ENCODE measurements at places on chromosomes 6 and 20. TPM values are rescaled to one million over a fixed set of nuclear protein-coding genes. Genes with fewer than 3 reads are reported as not detected.

DNA sequence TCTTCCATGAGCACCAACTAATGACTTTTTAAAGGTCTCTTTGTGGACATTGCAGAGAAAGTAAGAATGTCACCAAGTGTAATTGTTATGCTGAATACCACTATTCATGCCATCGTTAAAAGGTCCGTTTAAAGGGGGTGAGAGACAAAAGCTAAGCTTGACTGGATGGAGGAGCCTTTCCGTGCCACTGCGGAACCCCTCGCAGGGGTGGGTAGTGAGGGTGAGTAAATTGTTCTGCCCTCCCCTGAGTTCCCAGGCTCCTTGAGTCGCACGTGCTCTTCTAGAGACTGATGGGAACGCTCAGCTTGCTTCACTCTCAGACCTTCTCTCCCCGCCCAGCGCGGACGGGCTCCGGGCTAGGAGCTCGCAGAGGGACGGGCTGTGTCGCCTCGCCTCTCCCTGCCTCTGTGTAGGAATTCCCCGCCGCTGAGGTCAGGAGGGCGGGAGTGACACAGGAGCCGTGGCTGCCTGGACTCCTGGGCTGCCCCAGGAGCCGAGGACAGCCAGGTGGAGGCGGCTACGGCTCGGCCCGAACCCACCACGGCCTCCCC lies 314.8 kb upstream of the QKI start:
- H3K4me3 ChIP-seq: no peak overlapping the region
- no peak for ATAC-seq
- no peaks in the 10 kb centered on the region for H3K36me3 ChIP-seq
- no peaks in the 10 kb centered on the region for H3K27me3 ChIP-seq
- H3K4me1 ChIP-seq: no peaks in the 10 kb centered on the region

DNA sequence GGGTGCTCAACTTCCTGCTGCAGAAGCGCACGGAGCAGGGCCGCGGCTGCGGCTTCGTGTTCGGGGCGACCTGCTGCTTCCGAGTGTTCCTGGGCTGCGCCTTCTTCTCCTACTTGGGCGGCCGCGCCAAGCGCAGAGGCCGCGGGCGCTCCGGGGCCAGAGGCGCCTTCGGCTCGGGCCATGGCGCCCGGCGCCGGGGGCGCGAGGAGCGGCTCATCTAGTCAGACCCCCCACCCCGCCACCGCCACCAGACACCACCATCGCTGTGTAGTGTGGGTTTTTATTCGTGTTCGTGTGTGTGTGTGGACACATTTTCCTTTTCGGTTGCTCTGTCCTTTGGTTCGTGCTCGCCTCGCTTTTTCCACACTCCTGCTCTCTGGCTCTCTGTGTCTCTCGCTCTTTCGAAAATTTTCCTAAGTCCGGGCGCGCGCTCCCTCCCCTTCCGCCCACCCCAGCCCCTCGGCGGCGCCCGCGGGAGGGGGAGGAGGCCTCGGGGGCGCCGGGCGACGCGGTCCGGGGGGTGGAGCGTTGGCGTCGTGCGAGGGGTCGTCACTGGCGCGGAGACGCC lies 38.1 kb downstream of the GNAS start:
- no peak overlapping the region for H3K27ac ChIP-seq
- peak; percentile 13 for ATAC-seq
- peak overlapping the region; percentile 77 for H3K4me3 ChIP-seq
- H3K27me3 ChIP-seq: no peaks in the 10 kb centered on the region
- peaks cover 22% of the 10 kb centered on the region for H3K4me1 ChIP-seq

The RBBP8NL gene
- not detected for total RNA-seq

DNA sequence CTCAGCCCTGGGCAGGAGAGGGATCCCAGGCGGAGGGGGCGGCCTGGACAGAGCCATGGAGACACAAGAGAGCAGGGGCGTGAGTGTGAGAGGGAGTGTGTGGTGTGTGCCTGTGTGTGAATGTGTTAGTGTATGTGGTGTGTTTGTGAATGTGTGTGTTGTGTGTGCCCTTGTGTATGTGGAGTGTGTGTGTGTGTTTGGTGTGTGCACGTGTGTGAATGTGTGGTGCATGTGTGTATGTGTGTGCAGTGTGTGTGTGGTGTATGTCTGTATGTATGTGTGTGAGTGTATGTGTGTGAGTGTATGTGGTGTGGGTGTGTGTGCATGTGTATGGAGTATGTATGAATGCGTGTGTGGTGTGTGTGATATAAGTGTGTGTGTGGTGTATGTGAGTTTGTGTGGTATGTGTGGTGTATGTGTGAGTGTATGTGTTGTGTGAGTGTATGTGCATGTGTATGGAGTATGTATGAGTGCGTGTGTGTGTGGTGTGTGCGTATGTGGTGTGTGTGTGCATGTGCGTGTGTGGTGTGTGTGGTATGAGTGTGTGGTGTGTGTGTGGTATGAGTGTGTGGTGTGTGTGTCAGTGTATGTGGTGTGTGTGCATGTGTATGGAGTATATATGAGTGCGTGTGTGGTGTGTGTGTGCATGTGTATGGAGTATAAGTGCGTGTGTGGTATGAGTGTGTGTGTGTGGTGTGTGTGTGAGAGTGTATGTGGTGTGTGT lies 175.2 kb upstream of the AFDN start:
- no peak for ATAC-seq
- H3K27me3 ChIP-seq: no peaks in the 10 kb centered on the region
- H3K4me1 ChIP-seq: no peaks in the 10 kb centered on the region
- no peak overlapping the region for H3K4me3 ChIP-seq
- no peaks in the 10 kb centered on the region for H3K36me3 ChIP-seq
- no peak overlapping the region for H3K27ac ChIP-seq

The SLPI gene
- not detected for total RNA-seq

The CDH4 gene
- total RNA-seq: 0.29 TPM

The MLN gene
- not detected for total RNA-seq

The KCNQ2 gene
- not detected for total RNA-seq

The CNBD2 gene
- total RNA-seq: 5.1 TPM

DNA sequence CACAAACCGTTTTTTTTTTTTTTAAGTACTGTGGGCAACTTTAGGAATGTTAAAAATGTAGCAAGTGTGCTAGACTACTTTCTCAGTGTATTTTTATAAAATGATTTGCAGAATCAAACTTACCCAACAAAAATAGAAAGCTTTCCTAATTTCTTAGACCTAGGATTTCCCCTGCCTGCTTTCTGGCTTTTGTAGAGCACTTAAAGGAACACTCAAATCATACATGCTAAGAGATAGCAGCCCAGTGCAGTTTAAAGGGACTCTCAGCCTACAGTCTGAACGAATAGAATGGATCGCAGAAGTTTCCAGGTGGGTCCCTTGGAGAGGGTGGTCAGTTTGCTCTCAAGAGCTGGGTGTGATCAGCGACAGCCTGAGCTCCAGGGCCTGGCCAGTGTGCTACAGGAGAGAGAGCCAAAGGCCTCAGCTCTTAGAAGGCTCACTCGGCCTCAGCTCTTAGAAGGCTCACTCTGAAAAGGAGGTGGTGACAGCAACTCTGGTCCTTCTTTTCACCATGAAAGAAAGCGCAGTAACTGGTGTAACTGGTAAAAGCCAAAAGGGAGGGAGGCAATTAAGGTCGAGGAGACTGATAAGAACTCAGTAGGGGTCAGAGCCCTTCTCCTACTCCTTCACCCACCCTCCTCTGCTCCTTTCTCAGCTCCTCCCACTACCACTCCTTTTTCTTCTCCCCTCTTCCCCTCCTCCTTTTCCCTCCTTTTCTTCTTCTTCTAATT lies 142.4 kb downstream of the ZFP64 start:
- H3K4me1 ChIP-seq: peaks cover 7% of the 10 kb centered on the region
- H3K27me3 ChIP-seq: peaks cover 3% of the 10 kb centered on the region
- H3K27ac ChIP-seq: no peak overlapping the region
- H3K36me3 ChIP-seq: no peaks in the 10 kb centered on the region

- no peaks in the 10 kb centered on the region for H3K36me3 ChIP-seq
- no peak overlapping the region for H3K27ac ChIP-seq
- H3K4me1 ChIP-seq: no peaks in the 10 kb centered on the region
Observed at GRCh38 chr6:87794922-87795885, 93.2 kb upstream of the AKIRIN2 start.

The UBE2V1 gene
- total RNA-seq: 205 TPM

DNA sequence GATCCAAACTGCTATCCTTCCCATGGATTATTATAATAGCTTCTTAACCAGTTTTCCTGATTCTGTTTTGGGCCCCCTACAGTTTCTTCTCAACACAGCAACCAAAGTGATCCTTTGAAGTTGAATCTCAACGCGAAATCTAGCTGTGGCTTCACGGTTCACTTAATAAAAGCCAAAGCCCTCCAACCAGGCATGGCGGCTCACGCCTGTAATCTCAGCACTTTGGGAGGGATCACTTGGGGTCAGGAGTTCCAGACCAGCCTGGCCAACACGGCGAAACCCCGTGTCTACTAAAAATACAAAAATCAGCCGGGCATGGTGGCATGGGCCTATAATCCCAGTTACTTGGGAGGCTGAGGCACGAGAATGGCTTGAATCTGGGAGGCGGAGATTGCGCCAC lies 3.3 kb downstream of the RMND1 start:
- no peaks in the 10 kb centered on the region for H3K27me3 ChIP-seq
- no peak overlapping the region for H3K4me3 ChIP-seq
- H3K36me3 ChIP-seq: peaks cover 36% of the 10 kb centered on the region
- peaks cover 10% of the 10 kb centered on the region for H3K4me1 ChIP-seq
- no peak for ATAC-seq

DNA sequence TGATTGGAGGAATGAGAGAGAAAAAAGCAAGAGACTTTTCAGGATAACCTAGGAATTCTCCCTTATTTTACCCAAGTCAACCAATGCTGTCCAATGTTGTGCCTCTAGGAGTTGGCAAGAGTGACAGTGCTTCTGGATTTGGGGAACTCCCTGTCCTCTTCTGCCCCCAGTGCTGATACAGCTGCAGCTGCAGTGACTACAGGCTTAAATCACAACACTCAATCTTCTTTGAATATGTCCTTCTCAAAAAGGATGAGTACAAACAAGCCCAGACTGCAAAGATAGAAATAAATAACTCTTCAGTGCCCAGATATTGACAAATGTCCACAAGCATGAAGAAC lies 141.0 kb upstream of the COL21A1 start:
- peaks cover 4% of the 10 kb centered on the region for H3K27me3 ChIP-seq
- no peaks in the 10 kb centered on the region for H3K4me1 ChIP-seq
- no peak overlapping the region for H3K27ac ChIP-seq
- ATAC-seq: no peak

- H3K27ac ChIP-seq: no peak overlapping the region
- no peaks in the 10 kb centered on the region for H3K4me1 ChIP-seq
- H3K4me3 ChIP-seq: no peak overlapping the region
- no peak for ATAC-seq
- peaks cover 4% of the 10 kb centered on the region for H3K27me3 ChIP-seq
- H3K36me3 ChIP-seq: no peaks in the 10 kb centered on the region
Observed at GRCh38 chr20:63096681-63097335, 90.0 kb upstream of the BHLHE23 start.

DNA sequence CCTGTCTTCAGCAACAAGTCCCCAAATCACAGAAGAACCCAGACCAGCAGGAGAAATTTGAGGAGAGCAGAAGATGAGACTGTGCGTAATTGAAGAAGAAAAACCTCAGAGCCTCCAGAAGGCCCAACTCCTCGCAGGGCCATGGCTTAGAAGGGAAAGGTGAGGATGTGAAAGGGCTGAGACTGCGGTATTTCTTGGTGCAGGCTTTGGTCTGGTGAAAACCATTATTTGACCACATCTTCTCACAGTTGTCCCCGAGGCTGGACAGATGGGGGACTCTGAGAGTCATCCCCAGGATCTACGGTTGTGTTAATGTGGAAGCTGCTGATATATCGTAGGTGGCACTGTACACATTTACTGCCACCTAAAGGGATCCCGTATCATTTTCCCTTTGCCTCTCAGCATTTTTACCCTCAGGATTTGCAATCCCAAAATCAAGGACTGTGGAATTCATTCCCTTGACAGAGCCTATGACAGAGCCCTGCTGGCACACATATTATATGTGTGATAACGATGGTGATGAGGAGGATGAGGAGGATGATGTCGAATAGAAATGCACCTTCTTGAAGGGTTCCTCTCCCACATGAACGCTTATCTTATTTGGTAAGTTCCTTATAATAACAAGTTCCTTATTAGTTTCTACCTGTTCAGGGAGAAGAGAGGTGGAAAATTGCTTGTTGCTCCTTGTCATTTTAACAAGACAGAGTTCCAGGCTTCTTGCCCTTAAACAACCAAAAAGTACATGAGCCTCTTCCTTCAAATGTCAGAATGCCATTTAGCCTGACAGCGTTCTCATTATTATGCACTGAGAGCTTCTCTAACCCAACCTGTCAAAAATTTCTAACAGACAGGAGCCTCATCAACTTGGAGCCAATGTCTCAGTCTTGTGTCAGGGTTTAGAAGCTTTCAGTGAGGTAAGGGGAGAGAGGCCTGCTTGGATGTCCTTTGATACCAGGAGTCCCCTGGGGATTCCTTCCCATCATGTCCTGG lies 135.8 kb downstream of the PXDC1 start:
- H3K27me3 ChIP-seq: peaks cover 11% of the 10 kb centered on the region
- H3K27ac ChIP-seq: no peak overlapping the region
- no peaks in the 10 kb centered on the region for H3K4me1 ChIP-seq
- H3K4me3 ChIP-seq: no peak overlapping the region
- H3K36me3 ChIP-seq: no peaks in the 10 kb centered on the region
- no peak for ATAC-seq

DNA sequence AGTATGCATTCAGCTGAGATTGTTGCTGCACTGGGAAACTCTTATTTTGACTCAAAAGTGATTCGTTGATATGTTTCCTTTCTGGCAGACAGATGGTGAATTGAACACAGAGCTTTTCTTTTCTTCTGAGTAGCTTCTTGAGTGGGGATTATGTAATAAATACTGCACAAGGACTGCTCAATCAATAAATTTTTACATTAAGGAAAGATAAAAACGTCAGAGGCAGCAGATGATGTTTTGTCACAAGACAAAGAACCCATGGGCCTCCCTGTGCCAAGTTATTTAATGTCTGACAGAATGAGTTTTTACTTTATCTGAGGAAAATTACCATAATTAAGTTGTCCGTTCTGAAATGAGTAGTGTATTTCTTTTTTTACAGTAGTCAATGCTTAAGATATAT lies 460.3 kb downstream of the UTRN start:
- no peak for ATAC-seq
- H3K4me3 ChIP-seq: no peak overlapping the region
- peaks cover 6% of the 10 kb centered on the region for H3K4me1 ChIP-seq
- H3K36me3 ChIP-seq: peaks cover 32% of the 10 kb centered on the region

The CGA gene
- total RNA-seq: 0.26 TPM

The AARS2 gene
- total RNA-seq: 13.8 TPM

- no peak for ATAC-seq
- no peaks in the 10 kb centered on the region for H3K36me3 ChIP-seq
- no peak overlapping the region for H3K27ac ChIP-seq
- no peak overlapping the region for H3K4me3 ChIP-seq
Observed at GRCh38 chr20:17228624-17229061, 1.8 kb downstream of the PCSK2 start.

The PTPRT gene
- total RNA-seq: not detected

- H3K27ac ChIP-seq: no peak overlapping the region
- no peaks in the 10 kb centered on the region for H3K36me3 ChIP-seq
- peaks cover 9% of the 10 kb centered on the region for H3K27me3 ChIP-seq
- no peak overlapping the region for H3K4me3 ChIP-seq
- peaks cover 24% of the 10 kb centered on the region for H3K4me1 ChIP-seq
- no peak for ATAC-seq
Observed at GRCh38 chr20:46995561-46996142, 101.0 kb downstream of the EYA2 start.

- no peak overlapping the region for H3K27ac ChIP-seq
- no peak overlapping the region for H3K4me3 ChIP-seq
- peaks cover 89% of the 10 kb centered on the region for H3K36me3 ChIP-seq
- peaks cover 4% of the 10 kb centered on the region for H3K4me1 ChIP-seq
Observed at GRCh38 chr6:126033696-126034095, 47.4 kb downstream of the TRMT11 start.

GRCh38 chr6:6002005-6002847 lies 4.5 kb downstream of the NRN1 start:
- no peak for ATAC-seq
- peaks cover 45% of the 10 kb centered on the region for H3K4me1 ChIP-seq
- peaks cover 57% of the 10 kb centered on the region for H3K36me3 ChIP-seq

Measured in activated T-helper 17 cell treated with anti-CD3 and anti-CD28 coated beads, Interleukin-2, amount 50 U/mL, for 72 hours (primary cell).